ENCODE measurements at places on chromosomes 2 and 18. TPM values are rescaled to one million over a fixed set of nuclear protein-coding genes. Genes with fewer than 3 reads are reported as not detected.

Gene LOXL3
- 2.7 TPM for total RNA-seq

Gene NCKAP1
- total RNA-seq: 146 TPM

Gene ME2
- 51.6 TPM for total RNA-seq

Gene PROKR1
- not detected for total RNA-seq

Gene SIX2
- total RNA-seq: 1.8 TPM

Gene DPP10
- total RNA-seq: not detected

DNA sequence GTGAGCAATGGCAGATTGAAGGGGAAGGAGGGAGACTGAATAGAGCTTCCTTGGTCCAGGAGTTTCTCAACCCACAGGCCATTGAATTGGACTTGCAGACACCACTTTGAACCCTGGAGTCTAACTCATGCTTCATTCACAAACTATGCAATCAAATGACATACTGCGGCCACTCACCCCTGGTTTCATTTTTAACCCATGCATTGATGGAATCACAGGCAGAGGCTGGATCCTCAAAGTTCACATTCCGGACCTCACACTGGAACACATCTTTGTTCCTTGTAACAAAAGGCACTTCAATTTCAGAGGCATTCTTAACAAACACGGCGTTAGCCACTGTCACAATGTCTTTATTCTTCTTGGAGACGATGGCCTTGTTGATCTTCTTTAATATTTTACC lies 40.7 kb downstream of the MRPL44 start:
- no peak for DNase-seq

GRCh38 chr2:127226132-127226519 lies 6.0 kb upstream of the CYP27C1 start:
- DNase-seq: no peak

DNA sequence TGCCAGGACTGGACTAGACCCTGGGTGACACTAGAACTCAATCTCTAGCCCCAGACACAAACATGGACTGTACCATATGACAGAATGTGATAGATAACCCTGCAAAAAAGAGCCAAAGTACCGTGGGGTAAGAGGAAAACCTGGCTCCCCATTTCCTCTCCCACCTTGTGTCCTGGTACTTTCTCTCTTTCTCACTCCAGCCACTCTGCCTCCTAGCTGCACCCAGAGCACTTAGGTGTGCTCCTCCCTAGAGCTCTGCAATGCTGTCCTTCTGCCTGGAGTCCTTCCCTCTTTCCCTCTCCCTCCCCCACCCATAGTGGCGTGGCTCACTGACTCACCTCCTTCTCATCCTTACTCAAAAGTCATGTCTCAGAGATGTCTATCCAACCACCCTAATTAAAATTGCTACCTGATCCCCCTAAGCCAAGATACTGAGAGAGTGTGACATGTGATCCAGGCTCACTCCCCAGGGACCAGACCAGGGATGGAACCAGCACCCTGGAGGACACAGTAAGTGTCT lies 171.3 kb downstream of the LOXHD1 start:
- no peak for DNase-seq

- DNase-seq: peak; percentile 50
Observed at GRCh38 chr2:30208453-30208852, 22.9 kb upstream of the LBH start.

DNA sequence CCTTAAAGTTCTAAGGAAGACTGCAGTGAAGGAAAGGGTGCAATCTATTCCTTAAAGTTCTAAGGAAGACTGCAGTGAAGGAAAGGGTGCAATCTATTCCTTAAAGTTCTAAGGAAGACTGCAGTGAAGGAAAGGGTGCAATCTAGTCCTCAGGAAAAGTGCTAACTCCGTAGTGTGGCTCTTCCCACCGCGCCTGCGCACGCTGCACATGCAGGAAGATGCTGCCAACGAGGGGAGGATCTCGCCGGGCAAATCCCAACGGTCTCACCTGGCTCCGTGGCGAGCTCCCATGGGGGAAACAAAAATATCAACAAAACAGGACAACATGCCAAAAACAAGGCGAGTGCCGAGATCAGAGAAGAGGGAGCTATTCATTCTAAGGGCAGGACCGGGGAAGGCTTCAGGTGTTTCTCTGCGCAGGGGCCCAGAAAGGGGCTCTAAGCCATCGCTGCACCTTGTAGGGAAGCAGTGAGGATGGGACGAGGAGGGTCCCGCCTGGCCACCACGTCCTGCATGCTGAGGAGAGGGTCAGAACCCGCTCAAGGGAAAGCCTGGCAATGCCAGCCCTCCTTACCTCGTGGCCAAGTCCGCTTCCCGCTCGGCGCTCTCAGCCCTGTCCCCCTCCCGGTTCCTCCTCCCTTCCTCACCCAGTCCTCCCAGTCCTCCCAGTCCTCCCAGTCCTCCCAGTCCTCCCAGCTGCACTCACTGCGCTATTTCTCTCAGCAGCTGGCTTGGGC lies 24.5 kb downstream of the TIMM21 start:
- DNase-seq: no peak

DNA sequence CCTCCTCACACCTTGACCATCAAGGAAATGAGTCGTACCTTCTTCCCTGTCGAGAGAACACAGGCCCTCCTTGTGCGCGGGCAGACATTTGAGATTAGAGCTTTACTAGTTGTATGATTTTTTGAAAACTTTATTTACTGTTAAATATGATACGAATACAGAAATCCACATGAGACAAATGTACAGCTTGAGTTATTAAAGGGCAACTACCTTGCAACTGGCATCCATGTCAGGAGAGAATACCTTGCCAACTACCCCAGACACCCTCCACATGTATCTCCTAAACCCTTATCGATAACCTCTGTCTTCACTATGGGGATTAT lies 28.3 kb downstream of the KLHL23 start:
- no peak for DNase-seq

DNA sequence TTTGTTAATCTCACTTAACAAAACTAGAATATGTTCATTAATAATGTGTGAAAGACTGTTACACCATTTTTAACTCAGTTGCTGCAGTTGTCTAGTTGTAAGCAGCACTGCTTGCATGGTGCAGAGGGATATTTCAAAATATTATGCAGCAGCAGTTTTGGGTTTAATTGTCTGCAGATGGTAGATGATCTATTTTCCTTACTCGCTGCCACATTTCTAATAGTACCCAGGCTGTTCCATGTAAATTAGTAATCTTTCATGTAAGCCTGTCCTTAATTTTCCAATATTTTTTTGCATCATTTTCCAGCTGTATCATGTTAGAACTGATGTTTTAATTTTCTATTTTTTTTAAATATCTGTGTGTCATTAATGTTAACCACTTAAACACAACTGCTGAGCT lies 488.1 kb upstream of the RAB12 start:
- no peak for DNase-seq

DNA sequence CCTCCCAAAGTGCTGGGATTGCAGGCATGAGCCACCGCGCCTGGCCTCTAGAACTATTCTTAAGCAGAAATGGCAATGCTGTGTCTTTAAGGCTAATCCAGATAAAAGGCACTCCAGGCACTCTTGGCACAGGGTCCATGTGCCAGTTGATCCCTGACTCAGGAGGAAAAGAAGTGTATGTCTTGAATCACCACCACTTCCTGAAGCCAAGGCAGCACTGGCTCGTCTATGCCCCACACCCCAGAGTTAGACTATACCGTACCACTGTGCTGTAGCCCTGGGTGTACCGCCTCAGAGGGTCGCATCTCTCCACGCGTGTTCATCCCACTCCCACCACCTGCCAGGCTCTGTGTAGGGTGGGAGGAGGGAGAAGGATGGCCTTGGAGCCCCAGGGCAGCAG lies 9.0 kb downstream of the TNFRSF11A start:
- no peak for DNase-seq

DNA sequence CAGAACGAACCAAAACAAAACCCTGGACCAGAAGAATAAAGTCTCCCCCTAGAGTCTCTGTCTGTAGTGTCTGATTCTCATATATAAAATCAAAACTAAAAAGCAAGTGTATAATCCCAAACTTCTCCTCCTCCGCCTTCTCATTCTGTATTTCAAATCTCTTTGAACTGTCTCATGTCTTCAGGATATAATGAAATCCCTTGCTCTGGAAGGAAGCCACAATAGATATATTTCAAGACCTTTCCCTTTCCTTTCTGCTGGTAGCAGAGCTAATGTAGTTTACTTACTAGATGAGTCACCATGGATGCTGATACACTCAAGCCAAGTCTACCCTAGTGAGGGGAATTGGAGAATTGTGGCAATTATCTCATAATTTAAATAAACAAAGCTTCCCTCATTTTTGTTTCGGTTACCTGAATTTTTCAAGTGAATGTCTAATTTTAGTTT lies 33.5 kb upstream of the CCDC93 start:
- DNase-seq: no peak

DNA sequence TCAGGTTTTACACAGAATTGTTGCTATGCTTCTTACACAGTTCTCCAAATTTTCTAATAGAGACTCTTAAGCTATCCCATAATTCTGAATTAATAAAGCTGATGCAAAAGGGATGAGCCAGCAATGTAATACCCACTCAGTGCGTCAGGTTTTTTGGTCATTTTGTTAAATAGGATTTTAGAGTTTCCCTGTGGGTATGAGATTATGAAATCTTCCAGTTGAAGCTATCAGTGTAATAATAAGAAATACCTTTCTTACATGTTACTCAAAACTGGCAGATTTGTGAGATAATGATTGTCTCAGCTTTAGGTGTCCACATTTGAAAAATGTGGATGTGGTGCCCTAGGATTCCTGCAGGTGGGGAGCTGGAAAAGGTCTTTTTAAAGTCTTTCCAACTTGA lies 44.5 kb downstream of the SOCS6 start:
- no peak for DNase-seq

GRCh38 chr2:43302961-43303494 lies 76.6 kb upstream of the ZFP36L2 start:
- DNase-seq: no peak

GRCh38 chr2:191539068-191539467 lies 138.9 kb upstream of the NABP1 start:
- DNase-seq: no peak

- DNase-seq: no peak
Observed at GRCh38 chr2:239157269-239157668, 243.6 kb downstream of the HDAC4 start.

Measured in glomerular endothelial cell (primary cell).